ENCODE measurements at places on chromosomes 13 and 19.

GRCh38 chr19:15393963-15394362 lies 14.4 kb upstream of the AKAP8 start:
- DNase-seq = no peak

- no peak for DNase-seq
These were observed 28.3 kb downstream of the PIP5K1C start for GRCh38 chr19:3671680-3672574.

DNA sequence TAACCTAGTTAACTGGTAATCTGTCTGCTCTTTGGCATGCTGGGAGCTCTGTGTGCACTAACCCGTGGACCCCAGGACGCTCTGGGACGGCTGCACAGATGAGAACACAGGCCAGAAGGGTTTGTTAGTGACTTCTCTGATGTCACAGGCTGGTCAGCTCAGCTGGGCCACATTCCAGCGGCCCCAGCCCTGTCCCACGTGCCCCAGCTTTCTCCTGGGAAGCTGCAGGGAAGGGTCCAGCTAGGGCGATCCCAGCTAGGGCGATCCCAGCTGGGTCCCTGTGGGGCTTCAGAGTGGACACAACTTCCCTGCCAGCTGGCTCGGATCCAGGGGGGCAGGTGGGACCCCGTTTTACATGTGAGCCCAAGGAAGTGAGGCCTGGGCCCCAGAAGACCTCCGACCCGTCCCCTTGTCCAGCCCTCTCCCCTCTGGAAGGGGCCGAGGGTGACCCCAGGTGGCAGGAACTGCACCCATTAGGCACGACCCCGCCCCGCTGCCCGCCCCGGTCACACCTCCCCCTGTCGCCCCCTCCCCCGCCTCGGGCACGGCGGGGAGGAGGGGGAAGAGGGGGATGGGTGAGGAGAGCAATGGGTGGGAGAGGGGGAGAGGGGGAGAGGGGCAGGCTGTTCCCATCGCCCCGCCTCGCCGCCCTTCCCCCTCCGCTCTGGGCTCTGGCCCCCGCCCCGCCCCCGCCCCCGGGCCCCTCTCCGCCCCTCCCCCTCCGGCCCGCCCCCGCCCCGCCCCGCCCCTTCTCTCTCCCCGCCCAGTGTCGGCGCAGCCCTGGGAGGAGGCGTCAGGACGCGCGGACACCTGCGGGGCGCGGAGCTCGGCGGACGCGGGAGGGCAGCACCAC lies 75.2 kb upstream of the MCF2L start:
- no peak for DNase-seq

- no peak for DNase-seq
These were observed 8.3 kb upstream of the JUND start for GRCh38 chr19:18289471-18290301.

DNA sequence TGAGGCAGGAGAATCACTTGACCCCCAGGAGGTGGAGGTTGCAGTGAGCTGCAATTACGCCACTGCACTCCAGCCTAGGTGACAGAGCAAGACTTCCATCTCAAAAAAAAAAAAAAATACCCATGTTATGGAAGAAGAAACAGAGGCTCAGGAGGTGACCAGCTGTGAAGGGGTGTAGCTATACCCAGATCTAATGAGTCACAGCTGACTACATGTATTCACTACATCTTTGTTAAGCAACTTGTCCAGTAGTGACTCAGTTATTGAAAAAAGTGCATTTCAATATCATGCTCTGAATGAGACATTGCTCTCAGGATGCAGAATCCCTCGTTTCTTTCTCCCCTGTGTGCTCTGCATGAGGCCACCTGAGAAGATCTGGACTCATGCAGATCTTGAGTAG lies 16.1 kb upstream of the SPART start:
- no peak for DNase-seq

DNA sequence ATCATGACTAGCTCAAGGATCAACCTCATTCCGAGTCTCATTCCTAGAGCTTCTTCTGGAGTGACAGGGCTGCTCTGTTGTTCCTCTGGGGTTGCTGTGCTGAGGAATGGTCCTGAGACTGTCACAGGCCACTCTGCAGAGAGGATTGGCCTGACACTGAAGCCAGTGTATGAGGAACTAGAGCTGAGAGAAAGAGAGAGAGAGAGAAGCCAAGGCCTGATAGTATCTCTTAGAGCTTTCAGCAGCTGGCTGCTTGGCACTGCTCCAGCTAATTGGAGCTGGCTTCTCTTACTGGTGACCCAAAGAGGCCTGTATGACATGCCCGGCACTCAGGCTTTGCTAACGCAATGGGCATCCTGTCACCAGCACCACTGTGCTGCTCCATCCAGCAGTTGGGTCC lies 73.4 kb upstream of the FLT1 start:
- peak; percentile 71 for DNase-seq

DNA sequence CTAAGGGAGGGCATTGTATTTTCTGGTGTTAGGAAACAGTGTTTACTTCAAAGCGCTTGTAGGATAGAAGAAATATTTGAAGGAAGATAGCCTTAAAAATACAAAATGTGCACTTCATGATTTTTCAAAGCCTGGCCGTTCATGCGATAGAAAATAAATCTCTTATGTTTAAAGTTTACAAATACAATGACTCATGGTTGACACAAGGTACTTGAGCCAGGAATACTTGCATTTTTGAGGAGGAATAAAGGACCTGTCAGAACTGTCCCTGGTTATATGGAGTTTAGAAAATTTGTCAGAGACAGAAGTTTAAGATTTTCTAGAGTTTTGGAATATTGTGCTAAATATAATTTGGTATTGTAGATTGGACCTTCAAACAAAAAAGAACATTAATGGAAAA lies 1223.2 kb upstream of the SLC10A2 start:
- DNase-seq = no peak

DNA sequence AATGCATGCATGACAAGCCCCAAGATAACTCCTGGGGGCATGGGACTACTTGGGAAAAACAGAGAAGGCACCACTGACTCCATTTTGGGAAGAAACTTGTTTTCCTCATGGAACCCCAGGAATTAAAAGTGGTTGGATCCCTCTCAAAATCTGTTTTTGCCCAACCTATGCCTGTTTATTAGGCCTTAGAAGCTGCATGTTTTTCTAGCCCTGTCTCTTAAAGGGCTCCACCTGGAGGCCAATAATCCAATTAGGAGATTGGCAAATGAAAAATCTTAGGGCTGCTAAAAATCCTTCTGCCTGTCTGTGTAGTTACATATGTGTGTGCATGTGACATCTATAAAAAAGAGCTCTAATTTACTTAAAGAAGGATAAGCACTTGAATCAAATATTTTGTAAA lies 26.9 kb downstream of the MED4 start:
- no peak for DNase-seq

DNA sequence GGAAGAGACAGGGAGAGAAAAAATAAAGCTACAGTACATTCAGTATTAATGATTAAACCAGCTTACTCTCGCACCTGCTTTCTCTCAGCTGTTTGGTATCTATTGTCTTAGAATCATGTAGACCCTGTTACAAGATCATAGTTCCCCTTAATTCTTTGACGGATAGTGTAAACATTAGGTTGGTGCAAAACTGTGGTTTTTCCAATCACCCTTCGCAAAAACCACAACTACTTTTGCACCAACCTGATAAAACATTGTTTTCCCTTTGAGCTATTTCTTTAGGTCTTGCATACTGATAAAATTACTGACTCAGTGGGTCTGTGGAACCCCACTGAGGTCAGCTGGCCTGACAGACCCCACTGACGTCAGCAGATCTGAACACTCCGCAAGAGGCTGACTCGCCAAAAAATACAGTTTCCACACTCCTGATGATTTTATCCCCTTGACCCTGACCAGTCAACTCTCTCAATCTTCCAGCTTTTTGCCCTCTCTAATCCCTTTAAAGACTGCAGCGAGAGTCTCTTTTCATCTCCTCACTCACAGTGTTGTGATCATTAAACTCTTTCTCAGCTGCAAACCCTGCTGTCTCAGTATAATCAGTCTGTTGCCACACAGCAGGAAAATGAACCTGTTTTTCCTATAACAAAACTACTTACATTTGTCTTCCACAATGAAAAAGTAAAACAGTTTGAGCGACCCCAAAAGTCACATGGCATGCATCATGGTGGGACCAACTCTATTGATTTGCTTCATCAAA lies 123.9 kb downstream of the SLITRK6 start:
- no peak for DNase-seq

- no peak for DNase-seq
These were observed 26.8 kb upstream of the MTIF3 start for GRCh38 chr13:27476943-27477703.

DNA sequence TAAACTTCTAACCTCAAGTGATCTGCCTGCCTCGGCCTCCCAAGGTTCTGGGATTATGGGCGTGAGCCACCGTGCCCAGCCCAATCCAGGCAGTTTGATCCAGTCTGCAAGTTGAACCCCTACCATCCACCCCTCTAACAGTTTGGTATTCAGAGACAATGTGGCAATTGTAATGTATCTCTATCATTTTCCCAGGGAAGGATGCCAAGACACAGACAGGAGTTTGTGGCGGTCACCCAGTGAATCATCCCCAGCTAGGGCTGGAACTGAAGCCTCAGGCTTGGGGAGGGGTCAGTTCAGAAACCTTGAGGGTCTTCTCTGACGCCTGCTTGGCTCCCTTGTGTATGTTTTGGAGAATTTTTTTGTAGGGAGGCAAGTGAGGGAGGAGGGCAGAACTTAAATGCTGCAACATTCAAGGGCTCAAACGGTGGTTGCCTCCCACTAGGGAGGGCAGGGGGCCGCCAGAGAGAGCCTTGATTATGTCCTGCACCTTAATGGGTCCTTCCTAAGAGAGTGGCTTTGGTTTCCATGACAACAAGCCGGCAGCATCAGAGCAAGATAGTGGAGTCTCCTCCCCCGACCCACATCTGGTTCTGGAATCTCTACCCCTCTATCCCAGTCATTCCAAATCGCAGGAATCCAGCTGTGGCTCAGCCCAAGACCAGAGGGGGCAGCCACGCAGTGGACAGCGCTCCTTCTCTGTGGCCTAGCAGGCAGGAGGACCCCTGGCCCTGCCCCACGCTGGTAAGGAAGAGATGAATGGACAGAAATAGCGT lies 14.9 kb upstream of the FEM1A start:
- DNase-seq = no peak

GRCh38 chr13:43757266-43757665 lies 29.5 kb downstream of the ENOX1 start:
- DNase-seq = no peak

- DNase-seq = no peak
These were observed 275.2 kb upstream of the GPC6 start for GRCh38 chr13:92951273-92951890.

DNA sequence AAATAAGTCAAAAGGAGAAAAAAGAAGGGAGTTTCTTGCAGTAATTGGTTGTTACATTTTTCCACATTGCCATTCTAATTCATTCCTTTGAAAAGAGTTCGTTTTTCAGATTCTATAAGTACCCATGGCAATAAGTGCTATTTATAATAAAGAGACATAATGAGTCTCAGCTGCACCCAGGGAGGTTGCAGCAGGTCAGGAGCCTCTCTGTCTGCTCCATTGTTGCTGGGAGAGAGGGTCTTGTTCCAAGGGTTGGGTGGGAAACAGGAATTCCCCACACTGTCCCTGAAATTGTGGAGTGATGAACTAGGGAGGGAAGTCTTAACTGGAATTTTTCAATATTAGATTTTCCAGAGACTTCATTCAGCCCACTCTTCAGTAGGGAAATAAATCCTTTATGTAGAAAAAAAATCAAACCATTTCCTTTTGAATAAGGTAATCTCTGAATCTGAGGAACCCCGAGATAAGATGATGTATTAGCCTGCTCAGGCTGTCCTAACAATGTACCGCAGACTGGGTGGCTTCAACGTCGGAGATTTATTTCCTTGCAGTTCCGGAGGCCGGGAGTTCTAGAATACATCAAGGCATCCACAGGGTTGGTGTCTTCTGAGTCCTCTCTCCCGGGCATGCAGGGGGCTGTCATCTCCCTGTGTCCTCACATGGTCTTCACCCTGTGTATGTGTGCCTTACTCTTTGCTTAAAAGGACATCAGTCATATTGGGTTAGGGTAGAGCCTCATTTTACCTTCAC lies 342.7 kb upstream of the TMTC4 start:
- no peak for DNase-seq

DNA sequence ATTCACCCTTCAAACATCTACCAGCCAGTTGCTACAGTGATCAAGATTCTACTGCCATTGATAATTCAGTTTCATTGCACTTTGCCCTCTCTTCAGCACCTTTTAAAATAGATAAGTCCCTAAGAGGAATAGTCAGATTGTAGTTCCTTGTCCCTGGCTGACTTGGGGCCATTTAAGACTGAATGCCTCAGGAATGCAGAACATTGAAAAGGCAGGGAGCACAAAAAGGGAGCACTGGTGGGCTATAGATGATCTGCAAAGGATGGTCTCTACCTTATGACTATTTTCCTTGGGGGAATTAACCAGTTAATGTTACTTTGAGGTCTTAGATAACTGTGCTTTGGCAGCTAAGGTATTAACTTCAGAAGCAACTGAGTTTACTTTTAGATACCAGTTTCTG lies 46.9 kb downstream of the GPALPP1 start:
- DNase-seq = no peak

DNA sequence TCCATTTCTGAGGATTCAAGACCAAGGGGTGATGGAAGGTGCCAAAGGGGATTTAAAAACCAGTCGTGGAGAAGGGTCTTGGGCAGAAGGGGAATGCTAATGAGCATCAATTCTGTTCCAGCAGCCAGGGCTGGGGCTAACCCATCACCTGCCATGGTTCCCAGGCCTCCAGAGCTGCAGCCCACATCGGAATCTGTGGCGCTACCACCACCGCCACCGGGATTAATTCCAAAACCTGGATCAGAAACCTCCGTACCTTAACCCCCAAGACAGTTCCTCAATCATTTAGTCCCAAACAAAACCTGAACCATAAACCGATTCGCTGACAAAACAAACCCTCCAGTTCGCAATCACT lies 583 bp downstream of the ZNF615 start:
- DNase-seq = no peak

DNA sequence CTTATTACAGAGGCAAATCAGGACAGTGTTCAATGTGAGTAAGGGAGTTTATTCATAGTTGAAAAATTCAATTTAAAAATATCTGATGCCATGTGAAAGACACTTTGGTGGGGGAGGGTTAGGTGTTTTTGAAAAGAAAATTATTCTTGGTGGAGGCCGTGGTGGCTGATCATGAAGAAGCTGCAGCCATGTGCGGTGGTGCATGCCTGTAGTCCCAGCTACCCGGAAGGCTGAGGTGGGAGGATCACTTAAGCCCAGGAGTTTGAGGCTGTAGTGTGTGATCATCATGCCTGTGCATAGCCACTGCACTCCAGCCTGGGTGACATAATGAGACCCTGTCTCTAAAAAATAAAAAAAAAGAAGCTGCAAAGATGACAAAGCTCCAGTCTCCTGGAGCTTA lies 28.6 kb downstream of the WDFY2 start:
- no peak for DNase-seq

DNA sequence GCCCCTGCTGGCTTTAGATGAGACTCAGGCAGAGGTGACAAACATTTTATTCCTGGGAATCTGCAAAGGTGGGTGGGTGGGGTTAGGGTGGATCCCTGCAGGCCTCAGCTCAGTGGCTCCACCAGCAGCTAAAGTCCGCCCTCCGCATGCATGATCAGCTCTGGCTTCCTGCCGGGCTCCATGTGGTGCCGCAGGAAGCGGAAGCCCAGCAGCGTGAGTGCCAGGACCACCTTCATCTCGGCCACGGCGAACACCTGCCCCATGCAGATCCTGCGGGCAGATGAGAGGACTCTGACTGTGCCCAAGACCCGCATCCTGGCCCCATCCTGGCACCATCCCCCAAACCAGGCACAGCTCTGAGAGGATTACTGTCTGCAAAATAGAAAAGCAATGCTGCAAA lies 26.3 kb downstream of the CYP4F2 start:
- DNase-seq = no peak

All from upper lobe of right lung (tissue), 1 donor.